Endodermal cell (in vitro differentiated cells): ENCODE measurements at places on chromosomes 6 and 20. TPM values are rescaled to one million over a fixed set of nuclear protein-coding genes. Genes with fewer than 3 reads are reported as not detected.

GRCh38 chr20:34175079-34175478 lies 63.0 kb upstream of the EIF2S2 start:
- no peak overlapping the region for H3K4me3 ChIP-seq
- no peaks in the 10 kb centered on the region for H3K4me1 ChIP-seq
- H3K27ac ChIP-seq = no peak overlapping the region
- H3K27me3 ChIP-seq = no peaks in the 10 kb centered on the region
- DNase-seq = no peak

- no peaks in the 10 kb centered on the region for H3K36me3 ChIP-seq
- H3K4me3 ChIP-seq = no peak overlapping the region
- no peaks in the 10 kb centered on the region for H3K4me1 ChIP-seq
- H3K27me3 ChIP-seq = no peaks in the 10 kb centered on the region
- H3K27ac ChIP-seq = no peak overlapping the region
These were observed 15.3 kb downstream of the PNLDC1 start for GRCh38 chr6:159815410-159815809.

DNA sequence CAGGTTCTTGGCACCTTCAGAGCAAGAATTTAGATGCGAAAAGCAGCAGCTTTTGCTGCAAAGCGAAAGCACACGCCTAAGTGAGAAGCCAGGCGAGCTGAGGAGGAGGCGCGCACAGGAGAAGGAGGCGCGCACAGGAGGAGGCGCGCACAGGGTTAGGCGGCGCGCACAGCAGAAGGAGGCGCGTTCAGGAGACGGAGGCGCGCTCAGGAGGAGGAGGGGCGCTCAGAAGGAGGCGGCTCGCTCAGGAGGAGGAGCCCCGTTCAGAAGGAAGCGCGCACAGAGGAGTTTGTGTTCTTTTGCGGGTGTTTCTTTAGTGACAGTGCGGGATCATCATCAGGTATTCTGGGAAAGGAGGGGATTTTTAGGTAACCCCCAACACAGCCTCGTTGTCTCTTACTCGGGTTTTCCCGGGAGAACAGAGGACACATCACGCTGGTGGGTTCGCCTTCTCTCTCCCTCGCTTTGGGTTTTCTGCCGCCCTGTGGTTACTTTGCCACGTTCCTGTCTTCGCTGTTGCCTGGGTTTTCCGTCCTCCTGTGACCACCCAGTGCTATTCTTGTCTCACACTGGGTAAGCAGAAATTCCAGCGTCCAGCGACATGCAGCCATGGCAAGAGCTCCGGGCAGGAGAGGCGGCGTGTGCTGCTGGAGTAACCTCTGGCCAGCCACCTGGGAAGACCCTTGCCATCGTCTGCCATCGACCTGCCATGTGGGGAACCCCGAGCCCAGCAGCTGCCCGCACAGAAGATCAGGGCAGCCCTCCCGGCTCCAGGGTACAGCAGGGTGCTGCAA lies 47.0 kb downstream of the WDR27 start:
- no peak for DNase-seq
- peaks cover 79% of the 10 kb centered on the region for H3K36me3 ChIP-seq
- H3K4me1 ChIP-seq = no peaks in the 10 kb centered on the region
- no peaks in the 10 kb centered on the region for H3K27me3 ChIP-seq

DNA sequence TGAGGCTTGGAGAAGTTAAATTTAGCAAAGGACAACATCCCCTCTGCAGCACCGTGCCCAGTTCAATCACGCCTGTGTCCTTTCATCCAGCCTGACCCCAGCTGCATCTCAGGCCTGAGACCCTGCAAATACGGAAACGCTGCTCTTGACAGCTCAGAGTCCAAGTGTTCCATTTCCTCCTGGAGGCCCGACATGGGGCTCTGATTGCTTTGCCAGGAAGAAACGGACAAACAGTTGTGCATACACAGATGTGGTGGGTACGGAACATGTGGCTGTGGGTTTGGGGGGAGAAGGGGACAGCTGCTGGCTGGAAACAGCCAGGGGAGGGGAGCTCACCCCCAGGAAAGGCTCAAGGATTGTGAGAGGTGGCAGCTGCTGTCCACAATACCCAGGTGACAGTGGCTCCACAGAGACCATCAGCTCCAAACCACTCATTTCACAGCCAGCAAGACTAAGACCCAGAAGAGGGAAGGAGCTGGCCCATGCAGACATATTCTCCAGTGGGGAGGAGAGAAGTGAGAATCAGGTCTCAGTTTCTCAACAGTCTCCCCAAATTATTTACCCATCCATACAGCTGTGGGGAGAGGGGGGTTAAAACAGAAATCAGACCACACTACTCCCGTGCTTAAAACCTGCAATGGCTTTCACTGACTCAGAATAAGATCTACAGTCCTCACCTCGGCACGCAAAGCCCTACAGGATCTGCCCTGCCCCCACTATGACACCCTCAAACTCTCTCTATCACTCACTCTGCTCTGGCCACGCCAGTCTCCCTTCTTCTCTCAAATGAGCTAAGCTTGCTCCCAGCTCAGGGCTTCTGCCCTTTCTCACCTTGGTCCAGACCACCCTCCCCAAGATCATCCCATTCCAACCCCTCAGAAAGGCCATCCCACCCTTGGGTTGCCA lies 89.1 kb downstream of the PREX1 start:
- H3K36me3 ChIP-seq = peaks cover 80% of the 10 kb centered on the region
- H3K4me1 ChIP-seq = no peaks in the 10 kb centered on the region
- no peaks in the 10 kb centered on the region for H3K27me3 ChIP-seq
- H3K4me3 ChIP-seq = no peak overlapping the region

DNA sequence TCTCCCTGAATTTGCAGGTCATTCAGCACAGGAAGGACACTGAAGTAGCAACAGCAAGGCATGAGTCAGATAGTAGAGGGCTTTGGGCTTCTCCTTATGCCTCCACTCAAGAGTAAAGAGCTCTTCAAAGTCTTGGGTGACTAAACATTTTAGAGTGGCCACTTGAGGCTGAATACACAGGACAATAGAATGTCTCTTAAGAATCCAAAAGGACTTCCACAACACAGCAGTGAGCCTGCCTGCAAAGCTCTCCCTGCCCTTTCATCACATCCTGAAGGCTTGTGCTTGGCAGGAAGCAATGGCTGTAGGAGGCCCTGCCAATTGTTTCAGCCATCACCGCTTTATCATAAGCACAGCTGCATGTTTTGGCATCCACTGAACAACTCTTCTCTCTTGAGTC lies 36.8 kb downstream of the FOXQ1 start:
- no peaks in the 10 kb centered on the region for H3K27me3 ChIP-seq
- H3K36me3 ChIP-seq = no peaks in the 10 kb centered on the region

DNA sequence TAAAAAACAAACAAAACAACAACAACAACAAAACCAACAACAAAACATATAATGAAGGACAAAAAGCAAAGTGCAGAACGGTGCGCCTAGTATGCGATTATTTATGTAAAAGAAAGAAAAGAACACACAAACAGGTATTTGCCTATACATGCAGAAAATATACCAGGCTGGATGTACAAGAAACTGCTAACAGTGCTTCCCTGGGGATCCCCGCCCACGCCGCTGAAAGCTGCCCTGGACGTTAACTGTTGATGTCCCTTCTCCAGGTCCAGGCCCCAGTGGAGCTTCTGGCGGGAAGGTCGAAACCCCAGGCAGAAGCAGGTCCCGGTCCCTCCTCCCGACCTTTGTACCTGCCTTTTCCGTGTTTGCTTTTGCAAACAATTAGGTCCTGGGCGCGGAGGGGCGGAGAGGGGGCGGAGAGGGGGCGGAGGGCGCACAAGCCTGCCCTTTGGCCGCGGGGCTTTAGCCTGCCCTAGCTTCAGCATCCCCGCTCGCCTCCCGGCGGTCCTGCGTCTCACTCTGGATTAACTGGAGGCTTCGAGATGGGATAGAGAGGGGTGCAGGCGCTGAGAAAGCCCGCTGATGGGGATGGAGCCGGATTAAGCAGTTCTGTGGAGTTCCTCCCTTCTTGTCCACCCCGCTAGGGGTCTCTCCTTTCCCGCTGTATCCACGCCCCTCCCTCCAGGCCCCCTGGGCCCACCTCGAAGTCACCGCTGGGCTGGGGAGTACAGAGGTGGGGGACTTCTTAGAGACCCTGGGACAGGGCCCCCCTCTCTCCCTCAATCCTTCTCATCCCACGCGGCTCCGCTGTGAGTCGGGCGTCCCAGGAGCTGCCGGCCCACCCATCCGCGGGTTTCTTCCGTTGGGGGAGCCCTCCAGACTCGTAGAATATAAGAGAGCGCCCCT lies 8.2 kb upstream of the AHCY start:
- peaks cover 9% of the 10 kb centered on the region for H3K27me3 ChIP-seq
- H3K4me1 ChIP-seq = peaks cover 9% of the 10 kb centered on the region
- peak overlapping the region; percentile 60 for H3K4me3 ChIP-seq
- H3K27ac ChIP-seq = no peak overlapping the region
- H3K36me3 ChIP-seq = no peaks in the 10 kb centered on the region

GRCh38 chr20:9043364-9043763 lies 25.5 kb upstream of the PLCB4 start:
- H3K4me1 ChIP-seq = no peaks in the 10 kb centered on the region
- no peak overlapping the region for H3K27ac ChIP-seq
- no peak for DNase-seq

DNA sequence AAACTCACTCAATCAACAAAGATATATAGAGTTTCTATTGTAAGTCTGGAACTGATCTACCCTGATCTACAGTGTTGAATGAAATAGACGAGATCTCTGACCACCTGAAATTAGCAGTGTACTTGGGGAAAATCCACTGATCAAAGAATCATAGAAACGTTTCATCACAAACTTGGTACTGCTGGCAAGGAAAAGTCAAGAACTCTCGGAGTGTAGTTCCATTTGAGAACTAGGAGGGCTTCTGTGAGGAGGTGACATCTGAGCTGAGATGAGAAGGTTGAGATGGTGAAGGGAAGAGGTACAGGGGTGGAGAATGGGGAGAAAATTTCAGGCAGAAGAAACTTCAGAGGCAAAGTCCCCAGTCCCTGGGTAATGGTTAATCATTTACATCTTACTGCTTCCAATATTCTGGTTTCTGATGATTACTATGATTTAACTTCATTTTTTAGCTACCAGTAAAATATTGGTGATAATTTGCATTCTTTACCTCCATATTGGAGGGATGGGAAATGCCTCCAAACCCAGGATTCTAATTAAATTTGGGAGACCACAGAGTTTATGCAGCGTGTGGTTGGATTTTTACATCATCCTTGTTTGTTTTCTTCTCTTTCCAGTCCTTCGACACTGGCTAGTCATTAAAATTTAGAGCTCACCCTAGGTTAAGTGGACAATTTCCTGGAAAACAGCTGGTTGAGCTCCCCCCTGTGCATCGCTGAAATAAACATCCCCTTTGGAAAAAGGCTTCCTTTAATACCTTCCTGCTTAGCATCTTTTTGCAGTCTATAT lies 191.9 kb downstream of the BCAS1 start:
- peaks cover 3% of the 10 kb centered on the region for H3K4me1 ChIP-seq
- no peak overlapping the region for H3K4me3 ChIP-seq
- no peak for DNase-seq
- no peaks in the 10 kb centered on the region for H3K27me3 ChIP-seq
- no peak overlapping the region for H3K27ac ChIP-seq
- no peaks in the 10 kb centered on the region for H3K36me3 ChIP-seq

DNA sequence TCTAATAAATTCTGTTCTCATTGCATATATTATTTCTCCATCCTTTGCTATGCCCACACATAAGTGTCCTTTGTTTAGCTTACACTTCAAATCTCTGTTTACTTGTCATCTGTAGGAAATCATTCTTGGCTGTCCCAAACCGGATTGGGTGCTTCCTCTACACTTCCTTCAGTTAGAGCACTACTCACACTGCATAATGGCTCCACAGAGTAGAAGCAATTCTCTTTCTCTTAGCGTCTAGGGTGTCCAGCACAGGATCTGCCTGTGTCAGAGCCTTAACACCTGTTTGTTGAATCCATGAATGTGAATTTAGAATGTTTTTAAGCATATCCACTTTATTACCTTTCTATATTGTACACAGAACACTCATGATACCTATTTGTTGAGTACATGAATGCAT lies 87.0 kb upstream of the BMP2 start:
- DNase-seq = no peak
- H3K27ac ChIP-seq = no peak overlapping the region
- no peaks in the 10 kb centered on the region for H3K36me3 ChIP-seq
- no peaks in the 10 kb centered on the region for H3K27me3 ChIP-seq

DNA sequence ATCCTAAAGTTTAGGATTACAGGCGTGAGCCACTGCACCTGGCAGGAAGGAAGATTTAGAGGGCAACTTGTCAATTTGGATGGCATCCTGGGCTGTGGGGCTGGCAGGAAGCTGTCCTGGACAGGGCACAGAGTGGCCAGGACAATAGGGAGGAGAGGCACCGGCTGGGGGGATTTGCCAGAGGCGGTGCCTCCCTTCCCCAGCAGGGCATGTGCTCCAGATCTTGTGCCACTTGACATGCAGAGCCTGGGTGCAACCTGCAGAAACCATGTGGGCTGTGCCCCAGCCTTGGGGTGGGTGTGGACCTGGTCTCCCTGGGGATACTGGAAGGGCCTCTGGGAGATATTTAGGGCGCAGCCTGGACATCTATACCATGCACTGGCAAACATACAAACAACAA lies 58.6 kb upstream of the EEF1A1 start:
- H3K27ac ChIP-seq = peak overlapping the region; percentile 100
- peak; percentile 71 for DNase-seq
- no peaks in the 10 kb centered on the region for H3K36me3 ChIP-seq
- H3K4me3 ChIP-seq = no peak overlapping the region

- H3K27me3 ChIP-seq = no peaks in the 10 kb centered on the region
- no peak overlapping the region for H3K4me3 ChIP-seq
- H3K36me3 ChIP-seq = no peaks in the 10 kb centered on the region
- H3K27ac ChIP-seq = no peak overlapping the region
These were observed 89.3 kb upstream of the EEF1E1 start for GRCh38 chr6:8191629-8192028.

- no peaks in the 10 kb centered on the region for H3K36me3 ChIP-seq
- DNase-seq = no peak
- no peaks in the 10 kb centered on the region for H3K27me3 ChIP-seq
- no peak overlapping the region for H3K27ac ChIP-seq
- H3K4me1 ChIP-seq = no peaks in the 10 kb centered on the region
These were observed 25.9 kb upstream of the APMAP start for GRCh38 chr20:25018425-25018824.

DNA sequence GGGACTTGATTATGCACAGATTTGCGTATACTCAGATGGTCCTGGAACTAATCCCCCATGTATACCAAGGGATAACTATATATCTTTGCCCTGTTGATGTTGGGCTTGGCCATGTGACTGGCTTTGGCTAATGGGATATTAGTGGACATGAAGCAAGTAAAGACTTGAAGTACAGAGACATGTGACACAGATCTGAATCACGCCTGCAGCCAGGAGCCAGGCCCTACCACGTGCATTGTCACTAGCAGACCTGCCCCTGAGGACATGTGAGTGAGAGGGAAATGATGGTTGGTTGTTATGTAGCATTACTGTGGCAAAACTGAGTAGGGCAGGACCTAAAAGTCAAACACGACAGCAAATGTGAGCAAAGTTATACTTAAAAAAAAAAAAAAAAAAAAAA lies 155.7 kb downstream of the AKAP7 start:
- H3K27me3 ChIP-seq = no peaks in the 10 kb centered on the region
- no peak overlapping the region for H3K27ac ChIP-seq
- H3K4me3 ChIP-seq = no peak overlapping the region

GRCh38 chr20:24705486-24705885 lies 236.1 kb downstream of the SYNDIG1 start:
- no peaks in the 10 kb centered on the region for H3K36me3 ChIP-seq
- DNase-seq = peak; percentile 18
- H3K27ac ChIP-seq = no peak overlapping the region

RRAGD gene
- total RNA-seq = 1.9 and 2.0 TPM in 2 replicates

TGM6 gene
- not detected in 2 replicates for total RNA-seq

ZFP57 gene
- 0.56 and 0.59 TPM in 2 replicates for total RNA-seq

SYNE1 gene
- total RNA-seq = 7.7 to 25.3 TPM (median 9.5 TPM) in 3 replicates

QRSL1 gene
- 10.8 and 10.9 TPM in 2 replicates for total RNA-seq

FABP7 gene
- 1.9 to 3.9 TPM (median 3.4 TPM) in 3 replicates for total RNA-seq

AGER gene
- 20.3 and 29.8 TPM in 2 replicates for total RNA-seq

ENPP3 gene
- not detected in 3 replicates for total RNA-seq

PNPLA1 gene
- total RNA-seq = not detected in 2 replicates

TREM1 gene
- not detected in 2 replicates for total RNA-seq
